Activated CD8-positive, alpha-beta memory T cell treated with anti-CD3 and anti-CD28 coated beads for 4 hours (primary cell): ENCODE measurements at places on chromosomes 7 and 10.

GRCh38 chr10:33125522-33126517 lies 167.8 kb upstream of the ITGB1 start:
- no peak for DNase-seq

DNA sequence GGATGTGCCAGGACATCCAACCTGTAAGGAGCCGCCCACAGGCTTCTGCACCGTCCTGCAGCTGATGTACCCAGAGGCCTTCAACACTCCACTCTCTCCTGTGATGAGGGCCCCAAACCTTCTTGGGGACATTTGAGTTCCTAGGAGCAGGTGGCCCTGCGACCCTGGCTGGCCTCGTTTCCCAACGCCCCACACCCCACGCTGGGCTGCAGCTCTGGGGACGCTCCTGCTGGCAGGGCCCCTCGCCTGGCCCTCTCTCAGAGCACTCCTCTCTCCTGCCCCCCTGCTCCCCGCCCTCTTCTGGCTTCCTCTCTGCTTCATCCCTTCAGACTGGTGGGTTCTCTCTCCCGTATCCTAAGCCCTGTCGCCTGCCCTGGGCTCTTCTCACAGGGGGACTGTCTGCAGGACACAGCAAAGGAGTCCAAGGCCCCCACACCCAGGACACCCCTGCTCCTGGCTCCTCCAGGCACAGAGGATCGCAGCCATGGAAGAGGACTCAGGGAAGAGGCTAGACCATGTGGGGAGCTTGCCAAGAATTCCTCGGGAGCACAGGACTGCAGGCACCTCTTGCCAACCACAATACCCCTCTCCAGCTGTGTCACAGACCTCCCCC lies 541.4 kb downstream of the TCERG1L start:
- DNase-seq, result no peak

GRCh38 chr10:35341521-35341920 lies 5.2 kb downstream of the CCNY start:
- no peak for DNase-seq

- no peak for DNase-seq
These were observed 41.2 kb downstream of the NEUROD6 start for GRCh38 chr7:31299336-31299735.

DNA sequence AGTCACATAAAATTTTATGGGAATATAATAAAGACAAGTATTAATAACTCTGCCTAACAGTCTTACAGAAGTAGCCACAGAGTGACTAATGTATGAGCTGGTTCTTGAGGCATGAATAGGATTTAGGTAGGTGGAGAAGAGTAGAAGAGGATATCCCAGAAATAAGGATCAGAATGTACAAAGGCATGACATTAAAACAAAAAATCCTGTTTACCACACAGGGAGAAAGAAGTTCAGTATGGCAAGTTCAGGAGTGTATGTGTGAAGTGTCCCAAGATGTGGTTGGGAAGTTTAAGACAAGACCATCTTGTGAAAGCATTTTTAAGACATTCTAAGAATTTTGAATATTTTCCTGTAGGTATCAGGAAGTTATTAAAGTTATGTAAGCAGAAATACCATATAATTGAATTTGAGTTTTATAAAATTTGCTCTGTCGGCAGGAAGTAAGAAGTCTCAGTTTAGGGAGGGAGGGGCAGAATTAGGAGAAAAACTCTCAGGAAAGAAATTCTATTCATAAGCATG lies 64.7 kb upstream of the CAV2 start:
- DNase-seq, result no peak

GRCh38 chr7:128777156-128778123 lies 1.8 kb upstream of the OPN1SW start:
- DNase-seq, result no peak

- no peak for DNase-seq
These were observed 180.5 kb downstream of the ZNF365 start for GRCh38 chr10:62554632-62555199.

DNA sequence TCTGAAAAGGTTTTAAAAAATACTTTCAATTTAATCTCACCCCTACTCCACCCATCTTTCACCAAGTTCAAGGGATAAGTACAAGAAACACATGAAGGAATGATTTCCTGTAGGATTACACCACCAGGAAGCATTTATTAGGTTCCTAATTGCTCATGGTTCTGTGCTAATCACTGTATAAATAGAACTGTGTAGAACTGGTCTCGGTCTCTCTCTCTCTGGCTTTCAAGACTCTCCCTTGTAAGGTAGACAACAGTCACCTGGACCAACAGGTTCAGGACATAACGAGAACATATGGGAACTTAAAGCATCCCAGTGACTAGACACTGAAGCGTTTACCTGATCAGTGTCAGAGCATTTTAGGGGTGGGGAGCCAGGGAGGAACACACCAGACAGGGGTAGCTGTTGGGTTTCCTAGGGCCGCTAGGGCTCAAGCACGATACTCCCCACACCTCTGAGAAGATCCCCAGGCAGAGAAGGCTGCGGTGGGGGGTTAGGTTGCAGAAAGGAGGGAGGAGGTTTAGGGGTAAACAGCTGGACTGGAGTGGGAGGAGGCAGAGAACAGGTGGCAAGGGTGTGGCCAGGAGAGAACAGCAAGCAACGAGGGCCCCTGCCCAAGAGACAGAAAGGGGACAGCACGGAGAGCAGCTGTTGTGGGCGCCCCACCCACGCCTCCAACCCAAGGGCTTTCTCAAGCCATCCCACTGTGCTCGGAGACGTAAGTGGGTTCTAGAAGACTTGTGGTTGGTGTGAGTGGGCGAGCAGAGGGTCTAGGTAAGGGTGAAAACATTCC lies 52.5 kb upstream of the USP6NL start:
- no peak for DNase-seq

GRCh38 chr7:953547-954327 lies 743 bp downstream of the ADAP1 start:
- DNase-seq, result no peak

- no peak for DNase-seq
These were observed 502.6 kb upstream of the AUTS2 start for GRCh38 chr7:69095649-69096048.

- no peak for DNase-seq
These were observed 208.8 kb downstream of the STK31 start for GRCh38 chr7:23918856-23919255.

DNA sequence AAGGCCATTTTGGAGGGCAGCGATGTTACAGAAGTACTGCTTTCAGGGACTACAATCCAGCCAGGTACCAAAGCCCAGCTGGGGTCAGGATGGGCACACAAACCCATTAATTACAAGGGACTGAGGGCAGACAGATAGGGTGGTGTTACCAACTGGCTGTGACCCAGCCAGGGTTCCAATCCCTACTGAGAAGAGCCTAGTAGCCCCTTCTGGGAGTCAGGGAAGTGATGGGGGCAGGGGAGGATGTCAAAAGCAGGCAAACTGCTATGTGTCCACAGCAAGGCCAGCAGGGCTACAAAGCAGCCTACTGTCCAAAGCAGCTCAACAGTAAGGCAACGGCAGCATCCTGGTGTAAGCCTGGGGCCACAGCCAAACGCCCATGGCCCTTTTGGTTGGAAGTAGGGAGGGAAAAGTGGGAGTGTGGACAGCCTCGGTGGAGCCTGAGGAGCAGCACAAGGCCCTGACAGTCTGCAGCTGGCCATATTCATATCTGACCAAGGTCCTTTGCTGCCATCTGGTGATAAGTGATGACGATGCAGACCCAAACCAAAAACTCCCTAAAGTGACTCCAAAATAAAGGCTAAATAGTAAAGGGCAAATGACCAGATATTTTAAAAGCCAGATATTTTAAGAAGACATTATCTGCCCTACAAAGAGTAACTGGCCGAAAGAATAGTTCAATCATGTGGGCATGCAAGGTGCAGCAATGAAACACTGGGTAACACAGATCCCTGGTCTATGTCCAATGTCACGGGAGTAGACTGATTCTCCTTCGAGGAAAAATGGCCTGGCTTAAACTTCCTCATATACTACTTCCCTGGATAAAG lies 56.9 kb downstream of the XPNPEP1 start:
- DNase-seq, result no peak
